Iris pigment epithelial cell (primary cell): ENCODE measurements at places on chromosomes 2 and 18.

DNA sequence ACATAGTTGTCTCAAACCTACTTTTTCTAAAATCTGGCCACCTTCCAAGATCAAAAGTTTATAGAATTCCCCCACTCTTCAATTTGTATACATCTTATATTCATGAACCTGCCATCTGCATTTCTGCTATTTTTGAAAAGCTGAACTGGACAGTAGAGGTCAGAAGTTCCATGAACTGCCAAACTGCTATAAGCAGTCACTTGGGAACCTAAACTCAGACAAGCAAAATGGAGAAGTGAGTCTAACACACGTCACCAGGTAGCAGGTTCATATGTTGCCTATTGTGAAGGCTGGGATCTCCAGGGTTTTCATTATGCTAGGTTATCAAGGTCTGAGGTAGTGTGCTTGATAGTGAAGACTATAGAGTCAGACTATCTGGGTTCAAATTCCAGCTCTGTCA, 2.0 kb upstream of the MYO1B start:
- DNase-seq = no peak

GRCh38 chr18:2219706-2220105, 351.6 kb downstream of the METTL4 start:
- no peak for DNase-seq

GRCh38 chr2:109482361-109482861, 131.4 kb downstream of the SEPTIN10 start:
- no peak for DNase-seq

- DNase-seq = peak; percentile 67
Measured at GRCh38 chr2:47088371-47089082, 66.6 kb downstream of the STPG4 start.

DNA sequence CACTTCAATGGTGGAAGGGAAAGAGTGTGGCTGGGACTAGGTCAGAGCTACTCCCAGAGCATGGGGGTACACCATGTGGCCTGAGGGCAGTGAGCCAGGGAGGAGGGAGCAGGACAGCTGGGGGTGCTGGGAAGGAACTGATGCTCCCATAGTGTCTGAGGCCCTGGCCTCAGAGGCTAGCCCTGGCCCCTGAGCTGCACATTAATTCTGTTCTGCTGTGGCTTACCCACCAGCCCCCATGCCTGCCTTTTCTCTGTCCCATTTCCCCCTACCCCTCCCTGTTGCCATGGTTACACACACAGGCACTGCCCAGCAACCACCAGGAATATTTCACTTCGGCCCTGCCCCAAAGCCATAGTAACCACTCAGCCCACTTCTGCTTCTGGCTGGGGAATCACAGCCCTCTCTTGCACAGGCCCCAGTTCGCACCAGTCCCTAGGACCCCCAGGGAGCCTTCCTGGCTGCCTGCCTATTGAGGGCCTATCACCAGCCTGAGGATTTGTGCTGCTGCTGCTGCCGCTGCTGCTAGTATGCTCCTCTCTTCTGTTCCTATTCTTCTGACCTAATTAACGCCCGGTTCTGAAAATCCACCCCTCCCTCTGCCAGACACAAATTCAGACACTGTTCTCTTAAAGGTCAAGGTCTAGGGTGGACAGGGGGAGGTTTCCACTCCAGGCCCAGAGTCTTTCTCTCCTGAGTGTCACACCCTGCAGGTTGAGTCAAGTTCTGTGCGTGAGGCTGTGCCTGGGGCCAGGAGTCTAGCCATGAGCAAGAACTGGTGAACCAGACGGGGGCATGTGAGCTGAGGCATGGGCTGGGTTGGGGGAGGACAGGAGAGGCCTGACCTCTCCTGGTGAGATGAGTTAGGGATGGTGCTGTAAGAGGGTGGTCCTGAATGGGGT, 87.1 kb upstream of the MCFD2 start:
- DNase-seq = no peak

- no peak for DNase-seq
Measured at GRCh38 chr18:22952525-22952924, 19.4 kb downstream of the RBBP8 start.
